K562 (cell line): ENCODE measurements at places on chromosomes 5 and 9.

- no peaks in the 10 kb centered on the region for H3K36me3 ChIP-seq
- no peaks in the 10 kb centered on the region for H3K4me1 ChIP-seq
- no peaks in the 10 kb centered on the region for H3K27me3 ChIP-seq
These were observed 78.2 kb downstream of the FAM114A2 start for GRCh38 chr5:153960269-153961215.

DNA sequence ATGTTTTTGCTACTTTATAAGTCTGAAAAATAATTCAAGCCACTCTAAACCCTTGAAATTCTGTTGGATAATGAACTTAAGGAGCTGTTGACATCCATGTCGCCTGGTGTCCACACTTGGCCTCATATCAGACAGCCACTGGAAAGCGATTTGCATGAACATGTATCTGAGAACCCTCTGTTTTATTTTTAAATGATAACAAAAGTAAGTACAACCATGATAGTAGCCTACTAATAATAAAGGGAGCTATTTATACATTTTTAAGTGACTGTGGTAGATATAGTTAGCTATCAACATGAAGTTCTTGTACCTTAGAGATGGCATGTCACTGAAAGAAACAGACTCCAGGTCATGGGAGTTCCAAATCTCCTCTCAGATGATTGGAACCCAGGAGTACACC is 53.3 kb downstream of the PLCXD3 start:
- no peak for DNase-seq
- H3K36me3 ChIP-seq: no peaks in the 10 kb centered on the region
- no peak overlapping the region for H3K27ac ChIP-seq
- H3K4me1 ChIP-seq: no peaks in the 10 kb centered on the region

DNA sequence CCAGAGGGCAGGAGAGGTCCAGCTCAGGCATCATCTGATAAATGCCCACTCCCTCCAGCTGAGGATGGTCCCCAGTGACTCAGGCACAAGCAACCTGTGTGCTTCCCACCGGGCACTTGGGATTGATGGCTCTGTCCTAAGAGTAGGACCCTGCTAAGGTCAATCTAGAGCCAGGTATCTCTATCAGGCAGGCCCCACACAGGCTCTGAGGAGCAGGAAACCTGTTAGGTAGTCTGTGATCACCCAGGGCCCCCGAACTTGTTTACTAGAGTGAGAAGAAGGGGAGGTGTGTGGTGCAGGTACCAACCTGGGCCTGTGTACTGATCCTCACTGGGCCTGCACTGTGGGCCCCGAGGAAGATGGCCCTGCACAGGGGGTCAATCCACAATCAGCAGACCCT is 119.6 kb upstream of the FSTL4 start:
- no peak overlapping the region for H3K27ac ChIP-seq
- no peaks in the 10 kb centered on the region for H3K4me1 ChIP-seq
- H3K4me3 ChIP-seq: no peak overlapping the region
- H3K36me3 ChIP-seq: no peaks in the 10 kb centered on the region

- peak overlapping the region; percentile 7; the same call in 1 of the 3 replicates for H3K27ac ChIP-seq
- DNase-seq: peak; percentile 14
- no peaks in the 10 kb centered on the region for H3K27me3 ChIP-seq
- no peak overlapping the region for H3K4me3 ChIP-seq
These were observed 54.0 kb upstream of the FKTN start for GRCh38 chr9:105503881-105504280.

DNA sequence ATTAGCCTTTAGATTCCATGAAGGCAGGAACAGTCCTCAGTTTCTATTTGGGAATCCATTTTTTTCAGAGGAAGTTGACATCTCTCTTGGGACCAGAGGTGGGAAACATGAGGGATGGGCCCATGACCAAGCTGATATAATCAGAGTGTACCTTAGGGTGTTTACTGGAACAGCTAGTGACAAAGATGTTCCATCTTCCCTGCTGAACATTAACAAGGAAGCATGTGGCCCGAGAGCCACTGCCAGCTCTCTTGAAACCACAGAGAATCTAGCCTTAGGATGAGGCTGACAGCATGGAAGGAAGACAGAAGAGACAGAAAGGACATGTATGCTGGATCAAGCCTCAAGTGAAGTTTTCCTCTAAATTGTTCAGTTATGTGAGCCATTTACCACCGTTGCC is 16.0 kb downstream of the AQP3 start:
- no peaks in the 10 kb centered on the region for H3K36me3 ChIP-seq
- DNase-seq: no peak
- peaks cover 37% of the 10 kb centered on the region for H3K4me1 ChIP-seq
- no peak overlapping the region for H3K4me3 ChIP-seq
- H3K27ac ChIP-seq: 0 out of 3 replicates have a peak overlapping the region, but pooled peaks have one; percentile 24
- H3K27me3 ChIP-seq: no peaks in the 10 kb centered on the region

DNA sequence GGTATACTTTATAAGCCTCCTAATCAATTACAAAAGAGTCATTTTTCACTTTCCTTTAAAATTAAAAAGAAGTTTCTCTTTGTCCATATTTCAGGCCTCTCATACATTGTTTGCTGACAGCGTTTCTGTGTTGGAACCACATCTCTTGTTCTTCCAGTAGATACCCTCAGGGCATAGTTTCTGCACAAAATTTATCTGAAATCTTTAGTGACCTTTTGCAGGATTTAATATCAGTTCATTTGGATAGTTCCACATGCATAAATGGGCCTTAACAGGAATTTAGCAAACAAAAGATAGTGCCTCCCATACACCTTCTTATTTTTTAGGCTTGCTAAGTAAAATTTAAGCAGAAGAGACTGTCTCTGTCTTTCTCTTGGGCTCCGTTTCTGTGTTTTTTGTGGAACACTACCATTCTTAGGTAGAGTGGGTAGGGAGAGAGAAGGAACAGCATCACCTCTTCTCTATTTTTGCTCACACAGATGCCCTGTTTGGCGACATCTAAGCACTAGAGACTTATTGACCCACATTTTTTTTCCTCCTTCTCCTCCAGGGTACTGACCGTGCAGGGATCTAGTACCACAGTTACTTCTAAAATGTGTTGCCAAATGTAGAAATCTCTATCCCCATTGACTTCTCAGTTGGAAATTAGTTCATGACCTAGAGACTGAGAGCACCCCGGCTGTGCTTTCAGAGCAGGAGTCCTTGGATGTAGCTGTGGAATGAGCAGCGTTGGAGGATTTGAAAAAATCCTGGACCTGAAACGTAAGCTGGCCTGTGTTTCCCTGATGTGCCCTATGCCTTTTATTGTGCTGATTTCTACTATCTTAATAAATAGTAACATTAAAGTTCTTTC is 22.1 kb downstream of the ARHGAP26 start:
- peaks cover 16% of the 10 kb centered on the region for H3K27me3 ChIP-seq
- H3K4me1 ChIP-seq: no peaks in the 10 kb centered on the region
- H3K4me3 ChIP-seq: no peak overlapping the region

DNA sequence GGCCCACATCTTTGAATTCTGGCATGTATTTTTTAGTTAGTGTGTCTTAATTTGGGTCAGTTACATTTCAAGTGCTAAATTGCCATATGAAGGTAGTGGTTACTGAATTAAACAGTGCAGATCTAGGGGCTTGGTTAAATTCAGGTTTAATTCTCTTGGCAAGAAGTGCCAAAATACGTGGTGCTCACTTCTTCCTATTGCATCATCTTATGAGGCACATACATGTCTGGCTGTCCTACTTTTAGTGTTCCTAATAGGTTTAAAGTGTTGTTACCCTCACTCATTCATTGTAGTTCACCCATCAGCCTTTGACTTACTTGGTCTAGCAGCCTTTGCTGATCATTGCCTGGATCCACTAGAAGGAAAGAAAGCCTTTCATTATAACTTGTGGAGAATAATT is 59.5 kb downstream of the RPS6 start:
- no peaks in the 10 kb centered on the region for H3K4me1 ChIP-seq
- peaks cover 24% of the 10 kb centered on the region; the same call in 2 of the 3 replicates for H3K36me3 ChIP-seq
- DNase-seq: no peak
- no peak overlapping the region for H3K27ac ChIP-seq

- DNase-seq: no peak
- no peak overlapping the region for H3K27ac ChIP-seq
- H3K4me1 ChIP-seq: no peaks in the 10 kb centered on the region
- no peaks in the 10 kb centered on the region for H3K36me3 ChIP-seq
- no peaks in the 10 kb centered on the region for H3K27me3 ChIP-seq
- H3K4me3 ChIP-seq: no peak overlapping the region
These were observed 24.1 kb downstream of the EXD3 start for GRCh38 chr9:137398561-137399468.

DNA sequence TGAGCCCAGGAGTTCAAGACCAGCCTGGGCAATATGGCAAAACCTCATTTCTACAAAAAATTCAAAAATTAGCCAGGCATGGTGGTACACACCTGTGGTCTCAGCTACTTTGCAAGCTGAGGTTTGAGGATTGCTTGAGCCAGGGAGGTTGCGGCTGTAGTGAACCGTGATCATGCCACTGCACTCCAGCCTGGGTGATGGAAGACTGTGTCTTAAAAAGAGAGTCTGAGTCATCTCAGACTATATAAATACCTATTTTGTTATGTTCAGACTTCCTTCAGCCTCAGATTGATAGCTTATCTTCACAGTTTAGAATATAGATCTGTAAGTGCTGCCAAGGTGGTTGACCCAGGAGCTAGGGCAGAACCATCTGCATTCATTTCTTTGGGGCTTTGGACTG is 1.6 kb upstream of the PAIP2 start:
- no peaks in the 10 kb centered on the region for H3K27me3 ChIP-seq
- H3K36me3 ChIP-seq: peaks cover 10% of the 10 kb centered on the region; the same call in 2 of the 3 replicates
- no peak overlapping the region for H3K27ac ChIP-seq
- no peak overlapping the region for H3K4me3 ChIP-seq
- peaks cover 13% of the 10 kb centered on the region; the same call in 1 of the 2 replicates for H3K4me1 ChIP-seq

DNA sequence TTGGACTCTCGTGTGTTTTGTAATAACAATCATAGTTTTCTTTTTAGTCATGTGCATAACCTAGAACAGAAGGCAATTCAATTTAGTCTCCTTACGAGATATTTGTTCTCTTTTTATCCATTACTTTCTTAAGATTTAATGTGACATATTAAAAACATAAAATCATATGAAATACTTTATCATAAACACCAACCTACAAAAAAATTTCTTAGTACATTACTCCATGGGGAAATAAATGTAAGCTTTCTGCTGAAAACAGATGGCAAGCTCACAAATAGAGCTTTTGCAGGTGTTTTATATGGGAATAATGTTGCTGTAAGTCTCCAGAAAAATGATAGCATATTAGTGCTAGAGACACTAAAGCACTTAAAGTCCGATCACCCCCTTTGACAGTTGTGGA is 1035.2 kb upstream of the ARRDC3 start:
- no peaks in the 10 kb centered on the region for H3K4me1 ChIP-seq
- H3K27me3 ChIP-seq: no peaks in the 10 kb centered on the region
- H3K4me3 ChIP-seq: no peak overlapping the region
- no peaks in the 10 kb centered on the region for H3K36me3 ChIP-seq
- H3K27ac ChIP-seq: no peak overlapping the region
- no peak for DNase-seq

DNA sequence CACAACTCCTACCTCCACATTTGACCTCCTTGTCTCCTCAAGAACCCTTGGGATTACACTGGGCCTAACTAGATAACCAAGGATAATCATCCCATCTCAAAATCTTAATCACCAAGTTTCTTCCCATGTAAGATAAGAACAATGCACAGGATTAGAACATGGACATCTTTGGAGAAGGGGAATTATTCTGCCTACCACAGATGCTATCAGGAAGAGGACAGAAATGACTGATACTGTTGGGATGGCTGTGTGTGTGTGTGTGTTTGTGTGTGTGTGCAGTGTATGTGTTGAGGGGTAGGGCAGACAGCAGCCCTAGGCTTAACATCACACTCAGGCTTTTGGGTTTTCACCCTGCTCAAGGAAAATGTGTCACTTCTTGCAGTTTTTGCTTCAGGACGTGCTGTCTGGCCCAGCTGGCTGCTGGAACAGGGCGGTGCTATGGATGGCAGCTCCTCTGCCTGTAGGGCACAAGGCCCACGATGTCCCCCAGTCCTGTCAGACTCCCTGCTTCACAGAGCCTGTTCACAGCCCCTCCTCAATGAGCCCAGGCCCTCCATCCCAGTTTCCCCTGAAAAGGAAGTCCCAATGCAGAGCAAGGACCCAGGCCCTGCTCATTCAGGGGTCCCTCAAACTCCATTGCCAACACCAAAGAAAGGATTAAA is 7.7 kb downstream of the CA9 start:
- no peak for DNase-seq
- H3K27ac ChIP-seq: no peak overlapping the region
- H3K36me3 ChIP-seq: peaks cover 7% of the 10 kb centered on the region; the same call in 2 of the 3 replicates
- H3K4me1 ChIP-seq: peaks cover 4% of the 10 kb centered on the region; the same call in 2 of the 3 replicates

DNA sequence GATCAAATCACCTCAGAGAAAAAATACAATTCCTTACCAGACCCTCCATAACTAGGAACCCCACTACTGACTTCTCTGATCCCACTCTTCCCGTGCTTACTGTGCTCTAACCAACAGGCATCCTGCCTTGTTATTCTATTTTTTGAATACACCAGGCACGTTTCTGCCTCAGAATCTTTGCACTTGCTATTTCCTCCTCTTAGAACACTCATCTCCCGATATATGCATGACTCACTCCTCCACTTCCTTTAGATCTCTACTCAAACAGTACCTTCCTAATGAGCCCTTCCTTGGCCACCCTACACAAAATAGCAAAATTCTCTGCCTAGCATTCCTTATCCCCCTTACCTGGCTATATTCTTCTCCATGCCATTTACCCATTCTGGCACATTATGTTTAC is 43.9 kb downstream of the MAPKAP1 start:
- no peaks in the 10 kb centered on the region for H3K27me3 ChIP-seq
- no peaks in the 10 kb centered on the region for H3K4me1 ChIP-seq
- peak; percentile 18 for DNase-seq
- H3K4me3 ChIP-seq: no peak overlapping the region
- no peak overlapping the region; the same call in 2 of the 3 replicates for H3K27ac ChIP-seq
